ENCODE measurements at places on chromosomes 5 and 9.

DNA sequence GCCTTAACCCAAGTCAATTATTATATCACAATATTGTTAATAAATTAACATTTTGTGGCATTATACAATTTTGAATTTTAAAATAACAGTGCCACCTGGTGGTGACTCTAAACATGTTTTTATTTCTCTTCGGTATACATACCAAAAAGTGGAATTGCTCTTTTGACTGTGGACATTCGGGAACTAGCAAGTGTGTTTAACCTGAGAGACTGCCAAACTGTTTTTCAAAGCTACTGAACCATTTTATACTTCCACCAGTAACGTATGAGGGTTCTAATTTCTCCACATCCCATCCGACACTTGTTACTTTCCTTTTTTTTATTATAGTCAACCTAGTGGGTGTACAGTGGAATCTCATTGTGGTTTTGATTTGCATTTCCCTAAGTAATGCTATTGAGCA is 18.3 kb upstream of the HSDL2 start:
- no peak for DNase-seq

DNA sequence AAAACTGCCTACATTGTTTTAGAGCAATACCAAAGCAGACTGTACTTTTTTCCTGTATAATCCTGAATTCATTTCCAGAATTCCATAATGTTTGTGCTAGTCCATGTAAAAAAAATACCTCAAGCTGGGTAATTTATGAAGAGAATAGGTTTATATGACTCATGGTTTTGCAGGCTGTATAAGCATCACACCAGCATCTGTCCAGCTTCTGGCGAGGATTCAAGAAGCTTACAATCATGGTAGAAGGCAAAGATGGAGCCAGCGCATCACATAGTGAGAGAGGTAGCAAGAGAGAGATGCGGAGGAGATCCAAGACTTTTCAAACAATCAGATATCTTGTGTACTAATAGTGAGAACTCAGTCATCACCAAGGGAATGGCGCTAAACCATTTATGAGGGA is 280.3 kb upstream of the CDH9 start:
- DNase-seq = no peak

GRCh38 chr9:77738932-77739331 is 90.8 kb upstream of the GNA14 start:
- DNase-seq = no peak

GRCh38 chr5:132813599-132814502 is 749 bp downstream of the SOWAHA start:
- DNase-seq = no peak

DNA sequence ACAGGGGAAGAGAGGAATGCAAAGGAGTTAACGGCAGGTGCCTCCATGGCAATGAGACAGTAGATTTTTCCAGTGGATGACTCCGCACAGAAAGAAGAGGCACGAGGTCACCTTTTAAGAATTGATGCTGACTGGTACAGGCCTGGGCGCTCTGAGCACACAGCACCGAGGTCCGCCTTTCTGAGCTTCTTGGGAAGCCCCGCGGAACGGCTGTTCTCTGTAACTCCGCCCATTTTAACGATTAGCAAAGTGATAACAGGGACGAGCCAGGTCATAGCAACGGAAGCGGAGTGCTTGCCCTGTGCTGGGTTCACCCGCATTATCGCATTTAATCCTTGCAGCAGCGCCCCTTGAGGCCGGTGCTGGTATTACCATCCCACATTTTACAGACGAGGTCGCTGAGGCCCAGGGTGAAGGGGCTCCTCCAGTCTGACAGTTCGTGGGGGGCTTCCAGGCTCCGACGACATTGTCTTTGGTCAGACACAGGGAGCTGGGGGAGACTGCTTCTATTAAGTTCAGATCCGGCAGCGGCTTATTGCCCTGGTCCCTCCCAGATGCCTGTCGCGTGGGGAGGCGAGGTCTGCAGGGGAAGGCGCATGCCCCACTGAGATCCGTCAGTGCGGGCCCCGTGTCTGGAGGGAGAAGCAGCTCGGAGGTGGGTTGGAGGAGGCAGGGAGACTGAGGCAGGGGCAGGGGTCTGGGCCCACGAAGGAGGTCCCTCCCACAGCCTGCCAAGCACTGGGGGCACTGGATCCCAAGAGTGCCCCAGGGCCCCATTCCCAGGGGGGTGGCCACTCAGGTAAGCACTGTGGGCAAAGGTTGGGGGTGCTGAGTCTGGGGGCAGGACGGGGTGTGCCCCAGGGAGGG is 22.3 kb upstream of the HMCN2 start:
- peak; percentile 42 for DNase-seq

DNA sequence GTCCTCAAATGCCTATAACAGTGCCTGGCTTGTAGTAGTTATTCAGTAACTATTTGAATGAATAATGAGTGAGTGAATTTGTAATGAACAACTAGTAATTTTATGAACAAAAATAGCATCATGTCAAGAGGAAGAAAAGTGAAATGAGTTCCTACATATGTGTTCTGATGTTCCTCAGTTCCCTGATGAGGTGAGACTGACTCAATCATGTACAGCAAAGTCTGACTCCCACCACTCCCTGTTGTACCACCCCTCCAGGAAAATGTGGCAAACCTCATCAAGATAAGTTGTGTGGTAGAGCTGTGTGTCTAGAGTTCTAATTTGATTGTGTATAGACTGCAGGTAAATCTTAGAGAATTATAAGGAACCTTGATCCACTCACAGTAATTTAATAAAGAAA is 201.6 kb downstream of the GOLPH3 start:
- DNase-seq = no peak

GRCh38 chr5:39224196-39224761 is 4.9 kb upstream of the FYB1 start:
- no peak for DNase-seq

DNA sequence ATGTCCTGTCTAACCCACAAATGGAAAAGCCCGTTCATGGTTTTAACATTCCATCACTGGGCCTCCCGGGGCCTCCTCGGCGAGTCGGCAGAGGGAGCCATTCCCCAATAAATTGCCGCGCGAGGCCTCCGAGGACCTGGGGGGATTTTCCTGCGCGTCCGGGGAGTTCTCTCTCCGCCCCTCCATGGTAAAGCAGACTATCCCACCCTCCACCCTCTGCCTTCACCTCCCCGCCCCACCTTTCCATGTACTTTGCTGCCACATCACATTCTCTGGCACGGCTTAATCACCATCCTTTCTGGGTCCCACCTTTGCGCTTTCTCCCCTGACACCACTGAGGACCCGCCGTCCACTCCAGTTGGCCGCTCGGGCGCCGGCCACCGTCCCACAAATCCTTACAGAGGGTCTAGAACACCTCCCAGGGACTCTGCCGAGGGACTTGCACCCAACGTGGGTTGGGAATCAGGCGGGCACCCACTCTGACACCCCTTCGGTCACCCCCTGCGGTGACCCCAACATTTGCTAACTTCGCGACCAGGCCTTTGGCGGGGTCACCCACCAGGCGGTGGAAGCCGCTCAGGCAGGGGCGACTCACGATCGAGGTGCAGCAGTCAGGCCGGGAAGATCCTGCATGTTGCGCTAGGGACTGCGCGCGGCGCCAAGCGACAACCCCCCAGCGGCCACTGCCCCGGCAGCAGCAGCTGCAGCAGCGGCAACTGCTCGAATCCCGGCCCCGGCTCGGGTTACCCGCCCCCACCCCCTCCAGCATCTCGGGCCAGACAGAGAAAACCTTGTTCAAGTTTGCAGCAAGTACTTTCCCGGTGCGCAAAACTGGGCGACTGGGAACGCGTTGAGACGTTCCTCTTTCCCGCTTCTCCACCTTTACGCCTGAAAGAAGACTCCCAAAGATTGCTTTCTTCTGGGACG is at the start of gene MEGF10:
TSS of gene MEGF10 (plus strand) at position 778 of the 927 bp plus-strand sequence. CDS start 40,513 bp downstream, outside the sequence.
- DNase-seq = no peak

DNA sequence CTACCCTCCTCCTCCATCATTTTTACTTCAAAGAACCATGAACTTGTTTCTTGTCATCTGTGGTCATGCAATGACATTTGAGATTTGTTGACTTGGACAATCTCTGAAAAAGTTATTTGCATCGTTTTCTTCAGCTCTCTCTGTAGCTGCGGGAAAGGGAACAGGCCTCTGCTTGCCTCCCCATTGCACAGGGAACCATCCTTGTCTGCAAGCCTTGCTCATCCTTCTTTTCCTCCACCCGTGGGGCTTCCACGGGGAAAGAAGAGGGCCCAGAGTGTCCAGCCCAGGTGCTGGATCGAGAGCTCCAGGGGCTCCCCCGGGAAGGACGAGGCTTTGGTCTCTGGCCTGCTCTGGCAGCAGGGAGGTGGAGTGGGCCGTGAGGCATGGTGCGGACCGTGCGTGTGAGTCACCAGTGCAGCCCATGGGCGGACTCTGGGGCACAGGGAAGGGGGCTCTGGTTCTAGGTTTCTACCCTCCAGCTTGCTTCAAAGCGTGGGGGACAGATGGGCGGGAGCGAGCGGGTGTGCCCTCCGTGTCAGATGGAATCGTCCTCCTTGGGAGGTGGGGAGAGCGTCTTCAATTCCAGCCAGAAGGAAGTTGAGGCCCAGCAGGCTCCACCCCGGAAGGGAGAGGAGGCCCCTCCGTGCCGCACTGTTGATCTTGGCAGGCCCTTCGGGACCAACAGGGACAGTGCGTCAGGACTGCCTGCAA is 6.0 kb upstream of the IRX4 start:
- DNase-seq = no peak

DNA sequence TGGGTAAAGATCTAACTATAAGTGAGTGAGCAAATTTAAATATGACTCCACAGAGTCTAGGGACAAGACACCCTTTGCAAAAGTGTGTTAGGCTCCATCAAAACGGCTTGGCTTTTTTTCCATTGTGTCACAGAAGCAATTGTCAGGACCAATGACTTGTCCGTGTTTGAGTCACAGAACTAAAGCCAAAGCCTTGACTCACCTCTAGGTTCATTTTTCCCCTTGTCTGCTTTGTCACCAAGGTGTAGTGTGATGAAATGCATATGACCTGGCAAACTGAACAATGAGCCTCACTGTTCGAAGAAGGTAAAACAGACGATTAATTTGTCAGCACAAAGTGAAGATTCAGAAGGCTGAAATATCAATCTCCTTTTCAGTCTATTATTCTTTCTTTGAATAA is 331.0 kb downstream of the GLIS3 start:
- no peak for DNase-seq

DNA sequence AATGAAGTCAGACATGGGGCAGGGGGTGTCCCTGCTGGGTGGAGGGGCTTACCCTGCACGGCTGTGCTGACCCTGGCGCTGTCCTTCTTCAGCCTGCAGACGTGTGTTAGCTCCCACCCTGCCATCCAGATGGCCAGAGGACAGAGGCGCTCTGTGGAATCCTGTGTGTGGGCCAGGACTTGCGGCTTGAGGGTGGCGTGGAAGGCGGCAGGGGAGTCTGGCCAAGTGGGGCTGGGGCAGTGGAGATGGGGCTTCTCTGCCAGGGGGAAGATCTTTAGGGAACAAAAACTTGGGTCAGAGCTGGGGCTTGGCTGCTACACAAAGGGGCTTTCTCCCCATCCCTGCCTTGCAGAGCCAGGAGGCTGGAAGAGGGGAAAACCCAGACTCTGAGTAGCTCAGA is 46.5 kb upstream of the SYNPO start:
- no peak for DNase-seq

GRCh38 chr5:159100782-159101646 is 1.3 kb upstream of the EBF1 start:
- no peak for DNase-seq

DNA sequence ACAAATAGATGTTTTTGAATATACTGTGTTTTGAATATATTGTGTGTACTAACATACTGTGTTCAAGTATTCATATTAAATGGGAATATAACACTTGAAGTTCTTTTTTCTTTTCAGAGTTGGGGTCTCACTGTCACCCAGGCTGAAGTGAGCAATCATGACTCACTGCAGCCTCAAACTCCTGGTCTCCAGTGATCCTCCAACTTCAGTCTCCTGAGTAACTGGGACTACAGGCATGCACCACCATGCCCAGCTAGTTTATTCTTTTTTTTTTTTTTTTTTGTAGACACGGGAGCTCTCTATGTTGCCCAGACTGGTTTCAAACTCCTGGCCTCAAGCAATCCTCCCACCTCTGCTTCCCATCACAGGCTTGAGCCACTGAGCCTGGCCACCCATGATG is 23.2 kb upstream of the AUH start:
- no peak for DNase-seq

DNA sequence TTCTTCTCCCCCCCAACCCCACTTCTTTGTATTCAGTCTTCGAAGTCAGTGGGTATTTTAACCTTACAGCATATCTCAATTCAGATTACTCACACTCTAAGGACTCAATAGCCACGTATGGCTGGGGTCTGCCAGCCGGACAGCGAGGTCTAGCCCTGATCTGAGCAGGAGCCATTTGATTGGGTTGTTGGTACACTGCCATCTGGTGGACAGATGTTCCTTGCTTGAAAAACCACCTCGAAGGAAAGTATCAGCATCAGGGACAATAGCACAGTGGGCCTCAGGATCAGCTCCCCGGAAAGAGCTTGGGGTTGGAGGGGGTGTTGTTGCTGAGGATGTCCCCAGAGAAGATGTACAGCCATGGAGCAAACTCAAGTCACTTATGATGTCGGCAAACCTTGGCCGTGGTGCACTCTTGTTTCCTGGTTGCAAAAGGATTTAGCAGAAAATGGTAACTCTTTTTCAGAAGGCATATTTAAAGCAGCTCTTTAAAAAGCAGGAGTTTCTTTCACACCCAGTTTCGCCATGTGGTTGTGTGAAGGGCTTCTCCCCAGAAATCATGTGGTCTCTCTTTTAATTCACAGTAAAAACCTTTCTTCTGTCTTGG is 31.7 kb upstream of the KCNMB1 start:
- DNase-seq = peak; percentile 21

GRCh38 chr5:142143878-142144277 is 35.3 kb downstream of the NDFIP1 start:
- DNase-seq = no peak

DNA sequence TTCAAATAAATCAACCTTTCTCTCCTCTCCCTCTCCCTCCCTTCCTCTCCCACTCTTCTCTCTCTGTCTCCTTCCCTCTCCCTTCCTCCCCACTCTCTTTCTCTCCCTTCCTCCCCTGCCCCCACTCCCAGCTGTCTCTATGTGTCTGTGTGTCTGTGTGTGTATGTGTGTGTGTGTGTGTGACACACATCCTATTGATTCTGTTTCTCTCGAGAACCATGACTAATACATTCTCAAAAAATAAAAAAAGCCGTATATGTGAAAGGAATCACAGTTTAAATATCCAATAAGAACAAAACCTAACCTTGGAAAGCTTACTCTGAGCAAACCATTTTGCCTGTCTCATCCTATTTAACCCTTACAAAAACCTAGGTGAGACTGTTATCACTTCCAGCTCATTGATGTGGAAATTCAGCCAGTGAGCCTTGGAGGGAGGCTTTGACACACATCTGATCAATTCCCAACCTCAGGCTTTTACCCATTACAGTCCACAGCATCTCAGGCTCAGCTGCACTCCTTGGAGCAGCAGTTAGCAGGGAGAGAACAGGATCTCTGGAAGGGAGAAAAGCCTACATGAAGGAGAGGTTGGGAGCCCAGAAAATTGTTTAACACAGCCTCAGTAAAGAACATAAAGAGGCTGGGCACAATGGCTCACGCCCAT is 8.3 kb downstream of the HSD17B3 start:
- DNase-seq = no peak

DNA sequence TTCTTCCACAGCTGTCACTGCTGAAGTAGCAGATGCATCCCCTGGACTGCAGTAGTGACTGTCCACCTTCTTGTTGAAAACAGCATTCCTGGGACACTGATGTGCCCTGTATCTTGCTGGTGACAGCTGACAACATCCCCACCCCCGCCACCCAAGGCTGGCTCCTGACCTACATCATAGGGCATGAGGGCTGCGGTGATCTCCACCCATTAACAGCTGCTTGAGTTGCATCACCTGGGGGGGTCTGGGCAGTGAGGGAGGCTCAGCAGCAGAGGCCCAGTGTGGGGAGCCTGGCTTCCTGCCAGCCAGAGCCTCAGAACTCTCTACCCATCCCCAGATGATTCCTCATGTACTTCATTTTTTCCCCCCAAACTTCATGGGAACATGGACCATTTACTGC is 4.1 kb downstream of the PRUNE2 start:
- DNase-seq = no peak

- no peak for DNase-seq
Observed at GRCh38 chr5:157568222-157568621, 7.4 kb downstream of the ADAM19 start.

All from thoracic aorta (tissue), 2 donors.